ENCODE measurements at places on chromosomes 16 and 17.

DNA sequence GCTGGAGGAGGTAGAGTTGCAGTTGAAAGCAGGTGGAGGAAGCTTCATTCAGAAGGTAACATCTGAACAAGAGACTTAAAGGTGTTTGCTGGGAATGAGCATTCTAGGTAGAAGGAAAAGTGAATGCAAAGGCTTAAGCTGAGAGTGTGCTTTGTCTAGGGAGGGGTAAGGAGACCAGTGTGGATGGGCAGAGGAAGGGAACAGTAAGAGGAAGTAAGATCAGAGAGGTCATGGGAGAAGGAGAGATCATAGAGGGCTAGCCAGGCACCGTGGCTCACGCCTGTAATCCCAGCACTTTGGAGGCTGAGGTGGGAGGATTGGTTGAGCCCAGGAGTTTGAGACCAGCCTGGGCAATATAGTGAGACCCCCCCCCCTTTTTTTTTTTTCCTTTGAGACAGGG lies 3.3 kb downstream of the STX4 start:
- no peak for DNase-seq

DNA sequence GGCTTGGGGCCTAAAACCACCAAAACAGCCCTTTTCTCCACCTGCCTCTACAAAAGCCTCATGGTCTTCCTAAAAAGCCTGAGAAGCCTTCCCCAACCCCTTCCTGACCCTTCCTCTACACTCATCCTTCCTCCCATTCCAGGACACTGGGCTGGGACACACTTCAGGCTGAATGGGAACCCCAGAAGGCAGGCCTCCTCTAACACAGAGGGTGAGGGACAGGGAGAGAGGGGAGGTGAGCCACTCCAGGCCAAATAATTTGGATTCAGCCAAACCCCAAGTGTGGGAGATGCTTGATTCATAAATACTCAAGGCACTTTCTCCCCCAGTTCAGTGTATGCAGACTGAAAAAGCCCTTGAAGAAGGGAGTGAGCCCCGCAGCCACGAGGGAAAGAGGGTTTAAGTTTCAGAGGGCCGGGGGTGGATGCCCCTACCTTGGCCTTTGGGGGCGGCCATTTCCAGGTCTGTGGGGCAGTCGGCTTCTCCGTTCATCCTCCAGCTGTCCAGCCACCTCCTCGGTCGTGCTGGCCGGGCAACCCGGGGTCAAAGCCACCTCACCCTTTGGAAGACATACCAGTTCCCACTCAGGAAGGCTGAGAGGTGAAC lies 1.6 kb downstream of the UBTF start:
- DNase-seq, result no peak

DNA sequence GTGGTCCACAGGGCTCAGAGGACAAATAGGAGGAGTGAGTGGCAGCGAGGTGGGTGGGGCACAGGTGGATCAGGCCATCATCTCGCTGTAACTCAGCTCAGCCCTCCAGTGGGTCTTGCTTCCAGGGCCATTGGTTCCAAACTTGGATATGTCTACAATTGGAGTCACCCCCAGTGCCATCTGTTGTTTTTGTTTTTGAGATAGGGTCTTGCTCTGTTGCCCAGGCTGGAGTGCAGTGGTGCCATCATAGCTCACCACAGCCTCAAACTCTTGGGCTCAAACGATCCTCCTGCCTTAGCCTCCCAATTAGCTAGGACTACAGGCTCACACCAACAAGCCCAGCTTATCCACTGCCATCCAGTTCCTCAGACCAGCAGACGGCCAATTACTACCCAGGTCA lies 45.9 kb downstream of the DDX19A start:
- no peak for DNase-seq

DNA sequence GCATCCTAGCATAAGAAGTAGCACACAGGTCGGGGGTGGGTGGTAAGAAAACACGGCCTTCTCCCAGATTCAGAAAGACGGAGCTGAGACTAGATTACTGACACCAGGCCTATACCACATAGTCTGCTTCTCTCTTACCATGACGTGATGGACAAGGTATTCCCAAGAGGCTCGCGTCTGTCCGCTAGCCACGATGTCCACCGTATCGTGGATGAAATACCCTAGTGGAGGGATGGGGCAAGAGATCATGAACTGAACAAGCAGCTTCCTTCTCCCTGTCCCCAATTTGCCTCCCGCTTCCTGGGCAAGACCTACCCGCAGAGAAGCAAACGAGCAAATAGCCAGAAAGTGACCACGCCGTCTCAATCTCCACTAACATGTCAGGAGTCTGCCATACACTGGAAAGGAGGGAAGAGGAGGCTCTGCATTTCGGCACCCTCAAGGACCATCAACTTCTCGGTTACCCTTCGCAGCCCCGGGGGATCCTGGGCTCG lies 820 bp downstream of the TLCD1 start:
- no peak for DNase-seq

GRCh38 chr17:51103050-51103449 lies 17.6 kb downstream of the SPAG9 start:
- DNase-seq, result no peak

DNA sequence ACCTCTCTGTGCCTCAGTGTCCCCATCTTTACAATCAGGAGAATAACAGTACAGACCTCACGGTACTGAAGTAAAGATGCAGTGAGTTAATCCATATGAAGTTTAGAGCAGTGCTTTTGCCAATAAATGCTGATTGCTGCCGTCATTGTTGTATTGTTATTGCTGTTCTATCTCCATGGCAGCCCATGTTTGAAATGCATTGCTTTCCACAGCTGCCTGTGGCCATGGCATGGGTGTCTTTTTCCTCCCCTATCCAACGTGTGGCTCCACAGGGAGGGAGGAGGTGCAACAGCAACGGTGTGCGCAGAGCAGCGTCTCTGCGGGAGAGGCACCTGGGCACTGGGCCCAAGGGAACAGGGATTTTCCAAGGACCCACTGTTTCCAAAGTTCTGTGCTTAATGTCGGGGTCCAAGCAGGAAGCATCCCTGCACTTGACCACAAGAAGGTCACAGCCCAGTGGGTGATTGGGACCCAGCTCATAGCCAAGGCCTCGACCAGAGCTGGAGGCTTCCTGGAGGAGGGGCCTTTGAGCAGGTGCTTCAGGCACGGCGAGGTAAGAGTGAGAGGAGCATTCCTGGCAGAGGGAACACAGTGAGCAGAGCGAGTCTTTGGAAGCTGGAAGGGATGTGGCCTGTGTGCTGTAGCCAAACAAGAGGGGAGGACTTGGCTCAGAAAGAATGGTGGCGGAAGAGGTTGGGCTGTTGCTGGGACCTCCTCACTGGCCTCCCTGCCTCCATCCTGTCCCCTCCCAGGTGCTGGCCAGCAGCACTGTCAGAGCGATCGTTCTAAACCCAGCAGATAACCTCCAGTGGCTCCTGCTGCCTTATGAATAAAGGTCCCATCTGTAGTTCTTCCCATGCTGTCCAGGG lies 3.9 kb downstream of the RAI1 start:
- no peak for DNase-seq

- no peak for DNase-seq
These were observed 29.6 kb downstream of the NMT1 start for GRCh38 chr17:45090711-45091110.

- no peak for DNase-seq
These were observed 39.3 kb upstream of the BRD7 start for GRCh38 chr16:50408001-50408561.

- no peak for DNase-seq
These were observed 36.7 kb downstream of the STAT5A start for GRCh38 chr17:42325026-42325425.

DNA sequence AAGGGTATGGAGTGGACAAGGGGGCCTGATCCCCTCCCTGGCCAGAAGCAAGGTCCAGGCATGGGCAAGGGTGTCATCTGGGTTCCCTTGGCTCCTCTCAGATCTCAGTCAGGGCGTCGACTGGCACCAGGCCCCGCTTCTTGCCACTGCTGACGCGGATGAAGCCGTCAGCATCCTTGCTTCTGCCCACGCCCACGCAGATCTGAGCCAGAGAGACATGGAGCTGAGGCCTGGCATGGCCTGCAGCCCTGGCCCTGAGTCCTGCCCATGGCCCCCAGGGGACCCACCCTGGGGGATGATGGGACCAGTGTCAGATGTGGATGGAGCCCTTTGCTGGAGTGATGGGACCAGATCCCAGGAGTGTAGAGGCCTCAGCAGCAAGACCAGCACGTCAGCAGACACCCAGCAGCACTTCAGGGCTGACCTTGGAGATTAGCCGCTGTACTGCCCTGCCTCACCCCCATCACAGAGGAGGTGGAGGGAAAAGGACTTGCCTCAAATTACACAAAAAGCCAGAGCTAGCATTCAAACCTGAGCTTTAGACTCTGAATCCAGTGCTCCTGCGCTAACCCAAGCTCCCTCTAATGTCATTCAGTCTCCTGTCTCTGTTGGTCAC lies 12.2 kb downstream of the RPL19 start:
- no peak for DNase-seq

DNA sequence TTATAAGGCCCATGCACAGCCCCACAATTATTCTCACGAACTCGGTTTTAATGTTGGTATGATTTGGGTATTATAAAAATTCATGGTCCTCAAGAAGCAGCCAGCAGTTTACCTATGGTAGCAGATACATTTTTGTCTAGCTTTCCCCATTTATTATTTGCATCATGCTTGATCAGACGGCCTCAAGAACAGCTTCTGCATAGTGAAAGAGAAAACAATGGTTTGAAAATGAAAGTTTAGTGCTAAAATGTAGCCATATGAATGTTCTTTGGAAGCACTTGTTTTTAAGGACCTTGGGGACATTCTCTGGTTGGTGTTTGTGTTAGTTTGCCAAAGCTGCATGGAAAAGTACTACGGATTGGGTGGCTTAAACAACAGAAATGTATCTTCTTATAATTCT lies 72.4 kb upstream of the CPHXL start:
- no peak for DNase-seq

All from NCI-H345 (cell line).